NCI-H526 (cell line): ENCODE measurements at places on chromosomes 6 and 20.

DNA sequence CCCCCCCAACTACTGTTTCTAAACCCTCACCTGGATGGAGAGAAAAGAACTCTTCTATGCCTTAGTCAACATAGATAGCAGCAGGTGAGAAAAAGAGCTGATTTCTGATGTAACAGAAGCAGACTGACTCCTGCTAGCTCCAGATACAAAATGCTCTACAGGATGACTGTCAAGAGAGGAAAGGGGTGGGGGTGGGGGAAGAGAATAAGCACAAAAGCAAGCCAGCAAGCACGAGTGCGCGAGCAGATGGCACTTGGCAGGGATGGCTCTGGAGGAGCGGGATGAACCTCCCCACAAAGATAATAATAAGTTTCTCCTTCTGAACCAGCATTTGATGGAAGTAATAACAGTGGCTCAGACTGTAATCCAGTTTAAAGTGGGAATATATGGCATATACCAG, 45.6 kb upstream of the SPDEF start:
- no peak for DNase-seq

DNA sequence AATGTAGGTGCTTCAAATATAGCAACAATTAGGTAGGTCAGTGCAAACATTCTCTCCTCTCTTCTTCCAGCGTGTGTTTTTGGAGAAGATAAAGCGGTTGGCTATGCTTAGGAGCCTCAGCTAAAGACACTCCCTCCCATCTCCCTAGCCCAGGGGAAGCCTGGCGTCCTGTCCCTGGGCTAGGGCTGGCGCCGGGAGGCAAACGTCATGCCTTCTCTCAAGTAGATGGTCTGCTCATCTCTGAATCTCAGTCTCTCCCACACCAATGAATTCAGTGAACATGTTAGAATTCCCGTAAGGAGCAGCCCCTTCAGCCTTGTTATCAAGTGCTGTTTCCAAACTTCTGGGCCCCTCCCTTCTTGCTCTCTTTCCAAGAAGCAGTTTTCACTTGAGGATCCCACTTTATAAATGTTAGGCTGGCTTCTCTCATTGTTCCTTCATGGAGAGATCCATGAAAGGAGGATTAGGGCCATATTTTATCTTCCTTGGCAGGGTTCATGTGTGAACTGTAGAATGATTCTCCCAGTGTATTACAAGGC, 142.8 kb downstream of the CLIC5 start:
- no peak for DNase-seq

DNA sequence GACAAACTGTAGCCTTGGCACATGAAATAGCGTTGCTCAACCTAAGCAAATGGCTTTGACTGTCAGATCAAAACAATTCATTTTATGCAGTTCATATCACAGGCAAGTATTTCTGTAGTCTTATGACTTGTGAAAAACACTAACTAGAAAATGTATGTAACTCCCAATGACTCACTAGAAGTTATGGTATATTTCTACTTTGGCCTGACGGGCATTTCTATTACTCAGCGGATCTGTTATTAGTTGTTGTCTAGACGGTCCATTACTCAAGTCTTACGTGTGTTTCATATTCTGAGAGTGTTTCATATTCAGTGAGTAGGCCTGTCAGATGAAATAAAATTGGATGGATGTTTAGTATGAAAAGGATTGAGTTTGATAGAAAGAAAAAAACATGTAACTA, 880.9 kb downstream of the PRIM2 start:
- DNase-seq = no peak

- DNase-seq = no peak
Measured at GRCh38 chr6:81767163-81767891, 14.8 kb upstream of the TENT5A start.

DNA sequence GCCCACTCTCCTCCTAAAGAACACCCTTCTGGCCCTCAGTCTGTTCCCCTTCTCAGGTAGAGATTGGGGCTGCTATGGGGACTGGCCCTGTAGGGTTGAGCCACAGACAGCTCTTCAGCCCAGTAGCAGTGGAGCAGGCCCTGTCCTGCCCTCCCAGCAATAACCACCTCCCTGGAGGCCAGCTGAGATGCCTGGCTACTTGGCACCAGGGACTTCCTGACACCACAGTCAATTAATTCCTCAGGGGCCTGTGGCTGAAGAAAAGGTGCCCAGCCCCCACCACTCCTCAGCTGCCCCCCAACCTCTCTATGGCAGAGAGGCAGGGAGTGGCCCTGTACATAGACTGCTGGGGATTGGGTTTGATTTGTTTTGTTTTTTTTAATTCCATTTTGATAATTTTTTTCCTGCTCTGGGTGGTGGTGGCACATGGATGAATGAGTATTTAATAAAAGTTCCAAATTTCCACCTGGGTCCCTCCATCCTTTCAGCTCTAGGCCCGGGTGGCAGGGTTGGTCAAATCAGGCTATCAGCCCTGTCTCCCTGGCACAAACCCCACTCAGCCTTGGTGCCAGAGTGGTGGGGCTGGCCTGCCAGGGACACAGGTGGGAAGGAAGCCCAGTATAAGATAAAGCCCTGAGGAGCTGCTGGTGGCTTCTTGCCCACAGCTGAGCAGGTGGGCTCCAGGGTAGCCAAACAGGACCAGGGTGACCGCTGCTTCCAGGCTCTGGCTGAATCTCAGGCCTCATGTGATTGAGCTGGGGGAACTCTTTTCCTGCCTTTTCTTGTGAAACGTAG, 1.9 kb upstream of the DEF6 start:
- DNase-seq = no peak

GRCh38 chr6:159892053-159892452, 1.3 kb downstream of the MAS1 start:
- DNase-seq = no peak

DNA sequence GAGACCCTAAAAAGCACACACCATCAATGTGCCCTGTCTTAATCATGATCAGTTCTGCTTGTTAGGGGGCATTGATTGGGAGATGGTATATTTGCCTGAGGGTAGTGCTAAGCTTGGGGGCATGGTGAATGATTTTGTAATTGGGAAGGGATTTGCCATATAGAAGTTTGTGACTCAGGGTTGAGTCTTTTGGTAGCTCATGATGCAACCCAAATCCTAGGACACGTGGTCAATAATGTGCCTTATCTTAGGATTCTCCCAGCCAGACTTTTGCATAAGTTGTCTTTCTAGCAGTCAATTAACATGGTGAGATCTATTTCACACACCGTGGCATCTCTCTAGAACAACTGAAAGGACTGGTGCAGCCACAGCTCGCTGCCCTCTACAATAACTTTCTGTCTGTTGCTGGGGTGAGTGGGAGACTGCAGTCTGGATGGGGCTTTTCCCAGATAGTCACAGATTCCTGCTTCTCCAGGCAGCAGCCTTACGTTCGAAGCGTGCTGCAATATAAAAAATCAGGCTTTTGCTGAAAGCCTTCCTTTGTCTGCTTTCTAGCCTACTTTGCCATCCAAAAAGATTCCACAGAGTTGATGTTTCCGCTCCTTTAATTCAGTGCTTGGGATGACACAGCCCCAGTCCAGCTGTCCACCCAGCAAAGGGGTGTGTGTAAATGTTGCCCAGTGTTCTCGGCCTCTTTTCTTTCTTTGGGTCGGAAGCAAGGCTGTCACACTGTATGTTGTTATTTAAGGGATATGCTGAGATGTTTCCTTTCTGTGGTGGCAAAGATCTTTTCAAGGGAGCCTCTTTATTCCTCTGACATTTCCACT, 58.9 kb downstream of the ID4 start:
- DNase-seq = no peak
